Thoracic aorta (tissue), 2 donors: ENCODE measurements at places on chromosomes 16 and 17. TPM values are rescaled to one million over a fixed set of nuclear protein-coding genes. Genes with fewer than 3 reads are reported as not detected.

Gene STX1B
- 1.6 TPM for total RNA-seq

- no peak overlapping the region for H3K27ac ChIP-seq
- no peak for DNase-seq
- no peaks in the 10 kb centered on the region for H3K4me1 ChIP-seq
- no peaks in the 10 kb centered on the region for H3K27me3 ChIP-seq
- H3K4me3 ChIP-seq, result no peak overlapping the region
Measured at GRCh38 chr16:53598511-53599275, 95.7 kb upstream of the AKTIP start.

Gene ABCA9
- total RNA-seq, result 31.5 TPM

Gene GRN
- total RNA-seq, result 203 TPM

DNA sequence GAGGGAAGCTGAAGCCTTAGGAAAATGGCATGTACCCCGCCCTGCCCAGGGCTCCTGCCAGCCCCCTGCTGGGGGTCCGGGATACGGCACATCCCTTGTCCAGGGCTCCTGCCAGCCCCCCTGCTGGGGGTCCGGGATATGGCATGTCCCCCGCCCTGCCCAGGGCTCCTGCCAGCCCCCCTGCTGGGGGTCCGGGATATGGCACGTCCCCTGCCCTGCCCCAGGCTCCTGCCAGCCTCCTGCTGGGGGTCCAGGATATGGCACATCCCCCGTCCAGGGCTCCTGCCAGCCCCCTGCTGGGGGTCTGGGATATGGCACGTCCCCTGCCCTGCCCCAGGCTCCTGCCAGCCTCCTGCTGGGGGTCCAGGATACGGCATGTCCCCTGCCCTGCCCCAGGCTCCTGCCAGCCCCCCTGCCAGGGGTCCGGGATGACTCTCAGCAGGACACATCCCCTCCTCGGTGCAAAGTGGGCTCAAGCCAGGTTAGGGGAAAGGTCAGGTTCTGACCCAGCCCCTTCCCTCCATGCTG, 43.2 kb downstream of the RPH3AL start:
- H3K4me1 ChIP-seq, result no peaks in the 10 kb centered on the region
- no peak overlapping the region for H3K27ac ChIP-seq
- no peaks in the 10 kb centered on the region for H3K36me3 ChIP-seq
- no peak overlapping the region for H3K4me3 ChIP-seq

DNA sequence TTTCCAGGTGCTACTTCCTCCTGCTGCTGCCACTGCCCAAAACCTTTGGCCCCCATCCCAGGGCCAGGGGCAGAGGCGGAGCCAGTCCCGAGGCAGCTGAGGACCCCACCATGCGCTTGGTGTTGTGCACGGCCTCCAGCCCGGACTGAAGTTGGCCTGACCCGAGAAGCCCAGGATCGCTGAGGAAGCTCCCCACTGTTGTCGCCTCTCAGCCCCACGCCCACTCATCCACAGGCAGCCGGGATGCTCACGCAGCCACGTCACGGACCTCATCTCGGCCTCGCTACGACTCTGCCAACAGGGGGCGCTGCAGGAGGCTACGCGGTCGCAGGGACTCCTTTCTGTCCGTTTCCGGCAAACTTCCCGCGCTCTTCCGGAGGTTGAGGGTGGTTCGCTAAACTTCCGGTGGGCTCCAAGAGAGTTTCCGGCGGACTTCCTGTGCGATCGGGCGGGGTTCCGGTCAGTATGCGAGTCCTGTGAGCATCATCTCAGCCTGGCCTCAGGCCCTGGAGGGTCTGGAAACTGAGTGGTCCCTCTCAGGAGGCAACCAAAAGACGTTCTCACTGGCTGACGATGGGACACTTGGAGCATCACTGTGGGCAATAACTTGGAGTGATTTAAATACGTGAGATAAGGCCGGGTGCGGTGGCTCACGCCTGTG, 12.4 kb downstream of the ZG16B start:
- no peak for DNase-seq
- no peaks in the 10 kb centered on the region for H3K4me1 ChIP-seq
- no peaks in the 10 kb centered on the region for H3K36me3 ChIP-seq
- H3K27ac ChIP-seq, result no peak overlapping the region
